Spinal cord (tissue), 10 donors: ENCODE measurements at places on chromosomes 5 and 9.

GRCh38 chr5:168057905-168058304 lies 233.5 kb upstream of the WWC1 start:
- DNase-seq: no peak

DNA sequence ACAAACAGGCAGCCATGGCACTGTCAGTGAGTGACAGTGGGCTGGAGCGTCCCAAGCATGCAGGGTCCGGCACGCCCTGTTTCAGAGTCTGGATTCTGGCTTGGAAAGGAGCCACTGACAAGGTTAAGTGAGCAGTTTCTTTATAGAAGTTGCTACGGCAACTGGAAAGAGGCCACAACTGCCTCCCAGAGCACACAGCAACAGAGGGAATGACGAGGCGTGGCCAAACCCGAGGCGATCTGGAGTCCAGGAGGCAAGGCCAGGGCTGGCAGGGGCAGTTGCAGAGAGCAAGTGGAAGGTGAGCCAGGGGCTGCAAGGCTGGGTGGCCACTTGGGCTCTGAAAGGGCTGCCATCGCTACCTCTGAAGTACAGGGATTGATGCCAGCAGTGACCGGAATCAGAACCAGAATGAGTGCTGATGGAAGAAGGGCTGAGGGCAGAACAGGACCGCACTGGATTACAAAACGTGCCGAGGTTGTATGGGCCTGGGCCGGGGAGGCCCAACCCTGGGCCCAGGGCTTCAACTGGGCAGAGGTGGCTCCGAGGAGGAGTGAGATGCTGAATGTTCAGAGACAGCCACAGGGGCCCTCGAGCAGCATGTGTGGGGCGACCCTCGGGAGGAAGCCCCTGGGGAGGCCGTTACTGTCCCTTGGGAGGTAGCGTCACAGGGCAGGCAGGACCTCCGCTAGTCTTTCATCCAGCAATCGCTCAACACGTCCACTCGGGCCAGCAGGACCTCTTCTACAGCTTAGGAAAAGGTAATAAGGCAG lies 4.6 kb downstream of the MRPL41 start:
- DNase-seq: no peak

DNA sequence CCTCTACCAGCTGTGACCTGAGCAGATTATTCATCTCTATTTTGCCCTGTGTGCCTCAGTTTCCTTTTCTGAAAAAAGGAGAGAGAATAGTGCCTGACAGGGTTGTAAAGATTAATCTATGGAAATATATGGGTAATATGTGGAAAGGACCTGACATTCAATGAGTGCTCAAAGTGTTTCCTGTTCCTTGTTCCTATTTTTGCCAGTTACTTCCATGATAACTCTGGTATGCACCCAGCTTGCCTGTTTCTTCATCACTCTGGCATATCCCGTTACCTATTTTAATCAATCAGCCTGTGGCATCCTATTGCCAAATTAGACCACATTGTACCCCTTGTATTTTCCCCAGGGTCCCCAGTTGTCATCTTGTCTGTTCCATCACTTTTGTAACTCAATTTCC lies 3.6 kb upstream of the ARAP3 start:
- no peak for DNase-seq

- no peak for DNase-seq
These were observed 77.6 kb upstream of the ADRB2 start for GRCh38 chr5:148748702-148749392.

- no peak for DNase-seq
These were observed 182.0 kb upstream of the WWC1 start for GRCh38 chr5:168109441-168109840.

GRCh38 chr9:13587571-13587970 lies 308.1 kb upstream of the MPDZ start:
- DNase-seq: no peak

DNA sequence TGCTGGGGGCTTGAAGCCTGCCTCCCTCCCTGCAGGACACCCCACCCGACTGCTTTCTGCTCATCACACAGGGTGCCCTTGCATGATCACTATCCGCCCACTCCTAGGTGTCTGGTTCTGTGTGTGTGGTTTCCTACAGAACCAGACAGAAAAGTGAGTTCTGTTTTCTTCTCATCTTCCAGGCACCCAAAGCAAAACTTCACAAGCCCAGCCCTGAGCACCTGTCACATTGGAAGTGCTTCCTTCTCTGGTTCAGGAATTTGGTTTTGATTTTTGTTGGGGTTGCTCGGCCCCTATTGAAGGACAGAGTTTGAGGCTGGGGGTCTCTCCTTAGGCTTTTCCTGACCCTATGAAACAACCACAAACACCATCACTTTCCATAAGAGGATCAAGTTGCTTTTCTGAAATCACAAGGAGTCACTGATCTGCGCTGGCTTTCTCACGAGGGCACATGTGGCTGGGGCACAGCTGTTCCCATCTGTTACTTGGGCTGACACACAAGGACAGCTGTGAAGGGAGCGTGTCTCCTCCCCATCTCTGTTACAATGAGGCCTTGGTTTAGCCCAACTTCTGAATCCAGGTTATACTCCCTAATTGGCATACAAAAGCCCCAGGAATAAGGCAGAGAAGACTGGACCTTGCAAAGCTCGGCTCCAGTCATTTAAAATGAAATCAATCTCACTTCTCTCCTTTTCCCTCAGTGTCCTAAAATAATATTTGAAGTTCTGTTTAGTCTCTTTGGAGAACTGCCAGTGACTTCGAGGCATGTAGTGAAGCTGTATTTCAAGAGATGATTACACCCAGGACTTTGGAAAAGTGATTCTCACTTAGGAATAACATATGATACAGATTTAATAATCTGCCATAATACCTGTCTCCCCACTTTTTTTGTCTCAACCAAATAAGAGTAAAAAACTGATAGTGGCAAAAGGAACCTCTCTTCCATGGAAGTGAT lies 213.1 kb upstream of the GAS1 start:
- no peak for DNase-seq

- DNase-seq: no peak
These were observed 45.2 kb downstream of the FGD3 start for GRCh38 chr9:92992549-92992948.

DNA sequence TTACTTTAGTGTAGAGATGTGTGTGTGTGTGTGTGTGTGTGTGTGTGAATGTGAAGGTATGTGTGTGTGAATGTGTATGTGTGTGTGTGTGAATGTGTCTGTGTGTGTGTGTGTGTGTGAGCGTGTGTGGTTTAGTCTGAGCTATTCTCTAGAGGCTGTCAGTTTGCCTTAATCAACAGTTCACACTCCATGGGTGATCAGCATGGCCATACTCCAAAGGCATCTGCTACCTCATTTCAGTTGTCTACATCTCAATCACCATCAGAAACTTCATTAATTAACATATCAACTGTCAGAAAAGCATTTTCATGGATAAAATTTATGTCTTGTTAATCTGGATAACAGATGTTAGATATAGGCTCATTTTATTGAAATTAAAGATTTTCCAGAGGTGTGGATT lies 103.1 kb upstream of the PTPN3 start:
- no peak for DNase-seq

GRCh38 chr5:175685701-175686350 lies 28.0 kb downstream of the HRH2 start:
- no peak for DNase-seq

- DNase-seq: peak; percentile 74
These were observed 112.3 kb upstream of the WWC1 start for GRCh38 chr5:168179192-168179593.

DNA sequence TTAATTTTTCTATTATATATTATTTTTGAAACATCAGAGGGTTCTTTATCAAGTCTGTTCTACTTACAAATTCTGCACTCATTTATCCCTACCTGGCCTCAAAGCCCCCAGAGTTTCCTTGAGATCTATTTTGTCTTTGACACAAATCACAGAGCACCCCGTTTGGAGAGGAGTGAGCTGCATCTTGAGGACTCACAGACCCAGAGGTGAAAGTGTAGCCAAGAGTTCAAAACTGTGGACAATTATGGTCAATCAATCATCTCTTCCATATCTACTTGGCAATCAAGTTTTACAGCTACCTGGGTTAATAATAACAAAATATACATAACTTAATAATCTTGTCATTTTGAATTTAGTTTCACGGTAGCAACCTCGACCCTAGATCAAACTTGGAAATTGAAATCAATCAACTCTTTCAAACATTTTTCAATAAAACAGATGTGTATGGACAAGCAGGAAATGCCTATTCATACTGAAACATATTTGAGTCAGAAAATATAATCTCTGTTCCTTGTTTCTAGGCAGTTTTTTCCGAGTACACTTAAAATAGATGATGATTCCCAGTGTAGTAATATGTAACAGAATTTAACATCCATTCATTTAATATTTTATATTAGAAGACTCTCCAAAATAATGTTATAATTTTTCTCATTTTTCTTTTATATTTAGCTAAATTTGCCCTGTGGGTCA lies 13.7 kb upstream of the SYK start:
- DNase-seq: no peak

- no peak for DNase-seq
These were observed 334.5 kb downstream of the TLR4 start for GRCh38 chr9:118038713-118039112.

DNA sequence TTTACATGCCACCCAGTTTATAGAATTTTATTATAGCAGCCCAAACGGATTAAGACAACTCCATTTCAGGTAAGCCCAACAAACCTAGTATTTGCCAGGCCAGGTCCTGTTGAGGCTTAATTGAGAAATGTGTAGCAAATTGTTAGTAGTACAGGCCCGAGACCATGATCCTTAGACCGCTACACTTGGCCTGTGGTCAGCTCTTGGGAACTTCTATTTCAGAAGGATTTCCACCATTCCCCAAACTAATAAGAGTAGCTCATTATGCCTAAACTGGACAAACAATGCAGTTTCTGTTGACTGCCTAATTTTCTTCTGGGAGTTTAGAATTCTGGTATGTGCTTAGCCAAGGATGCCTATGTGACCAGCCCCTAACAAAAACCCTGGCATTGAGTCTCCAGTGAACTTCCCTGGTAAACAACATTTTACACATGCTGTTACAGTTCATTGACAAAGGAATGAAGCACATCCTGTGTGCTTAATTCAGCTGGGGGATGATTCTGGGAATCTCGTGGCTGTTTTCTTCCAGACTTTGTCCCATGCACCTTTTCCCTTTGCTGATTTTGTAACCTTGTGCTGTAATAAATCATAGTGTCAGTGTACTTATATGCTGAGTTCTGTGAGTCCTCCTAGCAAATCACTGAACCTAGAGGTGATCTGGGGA lies 5.6 kb upstream of the GPX3 start:
- no peak for DNase-seq

GRCh38 chr5:34626751-34627150 lies 29.4 kb upstream of the RAI14 start:
- DNase-seq: no peak

GRCh38 chr5:132459031-132459982 lies 31.3 kb downstream of the IRF1 start:
- DNase-seq: no peak

DNA sequence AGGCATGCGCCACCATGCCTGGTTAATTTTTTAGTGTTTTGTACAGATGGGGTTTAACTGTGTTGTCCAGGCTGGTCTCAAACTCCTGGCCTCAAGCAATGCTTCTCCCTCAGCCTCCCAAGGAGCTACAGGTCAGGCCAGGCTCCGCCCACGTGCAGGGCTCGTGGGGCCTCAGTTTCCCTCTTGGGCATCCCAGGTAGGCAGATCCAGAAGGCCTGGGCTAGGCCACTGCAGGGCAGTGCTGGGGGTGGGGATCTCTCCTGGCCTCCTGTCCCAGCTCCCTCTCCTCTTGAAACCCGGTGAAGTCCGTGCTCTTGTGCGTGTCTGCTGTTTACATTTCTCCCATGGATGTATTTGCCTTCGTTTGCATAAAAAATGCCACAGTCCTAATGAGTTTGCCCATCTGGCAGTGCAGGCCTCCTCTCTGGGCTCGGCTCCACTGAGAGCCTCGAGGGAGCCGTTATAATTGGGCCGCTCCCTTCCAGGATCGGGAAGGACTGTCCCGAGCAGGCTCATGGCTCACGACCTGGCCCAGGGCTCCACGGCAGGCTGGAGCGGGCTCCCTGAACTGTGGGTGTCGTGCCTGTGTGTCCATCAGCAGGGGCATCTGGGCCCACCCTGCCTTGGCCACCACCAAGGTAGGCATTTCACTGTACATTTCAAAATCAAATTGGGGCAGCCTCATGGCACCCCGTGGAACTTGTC lies 52.6 kb upstream of the RUFY1 start:
- peak; percentile 62 for DNase-seq

DNA sequence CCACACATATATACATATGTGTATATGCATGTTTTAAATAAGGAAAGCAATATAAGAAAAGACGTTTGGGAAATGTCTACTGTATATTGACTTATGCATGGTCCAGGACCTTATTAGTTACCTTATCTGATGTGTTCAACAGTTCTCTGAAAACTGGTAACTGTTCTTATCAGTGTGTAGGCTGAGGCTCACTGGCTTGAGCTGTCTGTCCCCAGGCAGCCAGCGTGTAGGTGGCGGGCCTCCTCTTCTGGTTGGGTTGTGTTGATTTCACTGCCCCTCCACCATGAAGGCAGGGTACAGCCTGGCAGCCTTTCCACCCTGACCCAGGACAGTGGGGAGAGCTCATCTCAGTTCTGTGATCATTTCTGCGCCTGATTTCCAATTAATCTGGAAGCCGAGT lies 38.7 kb upstream of the SEMA4D start:
- no peak for DNase-seq

GRCh38 chr9:120267929-120268328 lies 312.0 kb downstream of the CDK5RAP2 start:
- no peak for DNase-seq

DNA sequence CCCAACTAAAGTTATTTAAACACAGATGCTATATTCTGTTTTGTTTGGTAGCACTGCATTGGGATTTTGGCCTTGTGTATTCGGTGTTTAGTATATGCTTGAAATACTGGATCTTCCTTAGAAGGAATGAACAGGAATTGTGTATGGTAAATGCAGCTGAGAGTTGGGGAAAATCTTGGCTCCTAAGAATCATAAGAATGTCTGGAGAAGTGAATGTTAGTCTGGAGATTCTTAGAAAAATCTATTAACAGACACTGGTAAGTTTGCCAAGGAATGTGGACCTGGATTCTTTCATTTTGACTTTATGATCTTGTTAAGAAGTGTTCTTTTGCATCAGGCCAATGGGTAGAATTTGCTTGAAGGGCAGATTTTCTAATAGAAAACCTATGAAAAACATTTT lies 38.9 kb downstream of the SNX30 start:
- no peak for DNase-seq

DNA sequence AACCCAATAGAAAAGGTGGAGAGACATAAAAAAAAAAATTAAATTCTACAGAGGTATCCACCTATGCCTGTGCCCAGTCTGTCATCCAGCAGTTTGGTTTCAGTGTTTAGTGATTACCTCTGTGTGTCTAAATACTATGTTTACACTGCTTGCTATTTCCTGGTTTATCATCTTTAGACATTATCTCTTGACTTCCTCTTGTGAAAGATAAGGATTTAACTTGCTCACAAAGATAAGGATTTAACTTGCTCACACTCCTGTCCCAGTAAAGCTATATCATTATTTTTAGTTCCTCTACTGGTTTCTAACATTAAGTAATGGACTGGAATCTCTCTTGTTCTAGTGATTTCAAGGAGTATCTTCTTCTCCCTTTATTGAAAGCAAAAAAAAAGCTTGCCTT lies 53.9 kb upstream of the ZFR start:
- no peak for DNase-seq

GRCh38 chr5:132229236-132229635 lies 1.6 kb upstream of the P4HA2 start:
- no peak for DNase-seq
